Muscle of leg (tissue), 16 donors: ENCODE measurements at places on chromosomes 1 and 21. TPM values are rescaled to one million over a fixed set of nuclear protein-coding genes. Genes with fewer than 3 reads are reported as not detected.

F5 gene
- 0.31 TPM for total RNA-seq

OLFML2B gene
- total RNA-seq, result 78.4 TPM

GRCh38 chr1:156893048-156893953, at the start of gene PEAR1:
Gene PEAR1 (plus strand): TSS chr1:156893718. CDS start chr1:156903927, 10,209 bp downstream.
- DNase-seq, result peak; percentile 88
- H3K4me3 ChIP-seq, result peak within 1 kb of the TSS; percentile 55
- H3K4me1 ChIP-seq, result peaks cover 50% of the 10 kb centered on the region
- H3K27me3 ChIP-seq, result peaks cover 36% of the 10 kb centered on the region

- H3K27me3 ChIP-seq, result no peaks in the 10 kb centered on the region
- H3K4me1 ChIP-seq, result peaks cover 36% of the 10 kb centered on the region
- peak; percentile 92 for DNase-seq
- H3K36me3 ChIP-seq, result peaks cover 15% of the 10 kb centered on the region
- peak overlapping the region; percentile 95 for H3K27ac ChIP-seq
These were observed 145.4 kb downstream of the SLC45A1 start for GRCh38 chr1:8463144-8463927.

PTAFR gene
- total RNA-seq, result 1.6 TPM

DNA sequence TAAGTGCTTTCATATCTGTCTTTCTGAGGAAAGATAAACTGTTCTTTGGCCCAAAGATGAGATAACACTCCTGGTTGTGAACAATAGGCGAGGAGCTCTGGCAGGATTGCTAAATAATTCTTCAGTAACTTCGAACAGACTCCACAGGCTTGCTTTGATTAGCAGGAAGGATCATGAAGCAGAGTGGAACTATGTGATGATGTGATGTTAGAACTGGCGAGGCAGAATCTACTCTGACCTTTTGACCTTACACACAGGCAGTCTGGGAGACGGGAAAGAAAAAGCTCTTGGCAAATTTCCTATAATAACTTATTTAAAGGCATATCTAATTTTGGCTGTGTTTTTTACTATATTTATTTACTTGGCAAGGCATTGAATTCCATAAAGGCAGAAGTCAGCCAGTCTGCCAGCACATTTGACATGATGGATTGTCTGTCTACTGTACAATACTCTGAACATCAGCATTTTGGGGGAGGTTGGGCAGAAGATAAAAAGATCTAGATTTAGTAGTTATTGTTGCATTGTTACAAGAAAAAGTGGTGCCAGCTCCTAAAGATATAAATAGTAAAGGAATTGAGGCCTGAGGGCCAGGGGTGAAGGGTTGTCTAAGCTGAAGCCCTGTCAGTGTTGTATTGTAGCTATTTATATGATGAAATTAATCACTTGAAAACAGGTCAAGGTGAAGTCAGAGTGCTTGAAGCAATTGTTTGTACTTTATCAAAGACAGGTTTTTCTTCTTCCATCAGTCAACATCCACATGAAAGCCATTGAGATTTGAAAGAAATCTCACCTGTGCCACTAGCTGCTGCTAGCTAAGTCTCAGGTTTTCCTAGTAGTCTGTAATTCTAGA, 708.8 kb downstream of the LTN1 start:
- no peaks in the 10 kb centered on the region for H3K27me3 ChIP-seq
- DNase-seq, result peak; percentile 83
- H3K4me3 ChIP-seq, result no peak overlapping the region

DNA sequence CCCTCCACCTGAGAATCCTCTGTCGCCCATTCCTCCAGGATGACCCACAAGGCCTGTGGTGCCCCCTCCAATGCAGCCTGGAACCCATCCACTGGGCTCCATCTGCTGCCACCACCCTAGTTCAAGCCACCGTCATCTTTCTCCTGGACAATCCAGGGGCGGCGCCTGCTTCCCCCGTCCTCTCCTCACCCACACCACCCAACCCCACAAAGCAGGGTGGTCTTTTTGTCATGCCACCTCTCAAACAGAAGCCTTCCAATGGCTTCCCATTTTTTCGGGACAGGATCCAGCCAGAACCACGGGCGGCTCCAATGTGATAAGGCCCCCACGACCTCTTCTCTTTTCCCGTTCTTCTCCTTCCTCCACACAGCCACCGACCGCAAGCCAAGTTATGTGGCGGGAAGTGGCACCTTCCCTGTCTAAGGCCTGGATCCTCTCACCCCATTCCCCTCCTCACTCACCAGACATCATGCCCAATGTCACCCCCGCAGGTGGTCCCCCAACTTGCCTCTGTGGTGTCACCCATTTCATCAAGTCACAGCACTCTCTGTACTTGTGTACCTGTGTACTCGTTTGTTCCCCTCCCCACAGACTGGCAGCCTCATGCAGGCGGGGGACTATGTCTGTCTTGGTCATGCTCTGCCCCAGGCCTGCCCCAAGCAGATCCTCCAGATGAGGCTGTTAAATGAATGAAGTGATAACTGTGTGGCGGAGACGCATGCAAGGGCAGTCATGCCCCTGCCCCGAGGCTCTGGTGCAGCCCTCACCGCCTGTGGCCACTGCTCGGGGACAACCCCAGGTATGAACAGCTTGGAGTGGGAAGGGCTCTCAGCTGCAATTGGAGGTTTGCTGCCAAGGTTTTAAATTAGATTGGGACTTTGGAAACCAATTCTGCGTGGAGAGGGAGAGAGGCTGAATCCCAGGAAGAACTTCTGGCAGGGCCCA, 11.0 kb downstream of the UBXN11 start:
- H3K4me3 ChIP-seq, result no peak overlapping the region
- no peak for DNase-seq
- no peak overlapping the region for H3K27ac ChIP-seq
- no peaks in the 10 kb centered on the region for H3K27me3 ChIP-seq
- H3K36me3 ChIP-seq, result no peaks in the 10 kb centered on the region

DNA sequence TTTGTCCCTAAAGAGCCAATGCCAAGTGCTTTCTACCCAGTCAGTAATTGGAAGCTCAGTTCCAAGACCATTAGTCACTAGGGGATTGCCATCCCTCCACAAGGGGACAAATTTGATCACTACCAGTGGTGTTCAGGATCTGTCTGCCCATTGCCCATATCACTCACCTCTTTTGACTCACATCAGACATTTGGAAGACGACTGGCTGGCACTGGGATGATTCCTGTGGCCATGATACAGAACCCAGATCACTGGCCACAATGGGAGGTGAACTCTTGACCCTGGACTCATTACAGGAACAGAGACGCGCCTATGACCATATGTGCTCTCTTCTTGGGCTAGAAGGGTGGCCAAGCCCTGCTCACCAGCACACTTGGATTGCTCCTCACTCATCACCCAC, 71.0 kb downstream of the COLGALT2 start:
- H3K4me1 ChIP-seq, result no peaks in the 10 kb centered on the region
- peaks cover 4% of the 10 kb centered on the region for H3K36me3 ChIP-seq

MAP3K7CL gene
- total RNA-seq, result 53.5 TPM

GRCh38 chr1:183106166-183106565, 79.9 kb upstream of the LAMC2 start:
- H3K4me3 ChIP-seq, result no peak overlapping the region
- DNase-seq, result no peak
- peaks cover 16% of the 10 kb centered on the region for H3K36me3 ChIP-seq
- H3K27me3 ChIP-seq, result no peaks in the 10 kb centered on the region
- peaks cover 5% of the 10 kb centered on the region for H3K4me1 ChIP-seq

DNA sequence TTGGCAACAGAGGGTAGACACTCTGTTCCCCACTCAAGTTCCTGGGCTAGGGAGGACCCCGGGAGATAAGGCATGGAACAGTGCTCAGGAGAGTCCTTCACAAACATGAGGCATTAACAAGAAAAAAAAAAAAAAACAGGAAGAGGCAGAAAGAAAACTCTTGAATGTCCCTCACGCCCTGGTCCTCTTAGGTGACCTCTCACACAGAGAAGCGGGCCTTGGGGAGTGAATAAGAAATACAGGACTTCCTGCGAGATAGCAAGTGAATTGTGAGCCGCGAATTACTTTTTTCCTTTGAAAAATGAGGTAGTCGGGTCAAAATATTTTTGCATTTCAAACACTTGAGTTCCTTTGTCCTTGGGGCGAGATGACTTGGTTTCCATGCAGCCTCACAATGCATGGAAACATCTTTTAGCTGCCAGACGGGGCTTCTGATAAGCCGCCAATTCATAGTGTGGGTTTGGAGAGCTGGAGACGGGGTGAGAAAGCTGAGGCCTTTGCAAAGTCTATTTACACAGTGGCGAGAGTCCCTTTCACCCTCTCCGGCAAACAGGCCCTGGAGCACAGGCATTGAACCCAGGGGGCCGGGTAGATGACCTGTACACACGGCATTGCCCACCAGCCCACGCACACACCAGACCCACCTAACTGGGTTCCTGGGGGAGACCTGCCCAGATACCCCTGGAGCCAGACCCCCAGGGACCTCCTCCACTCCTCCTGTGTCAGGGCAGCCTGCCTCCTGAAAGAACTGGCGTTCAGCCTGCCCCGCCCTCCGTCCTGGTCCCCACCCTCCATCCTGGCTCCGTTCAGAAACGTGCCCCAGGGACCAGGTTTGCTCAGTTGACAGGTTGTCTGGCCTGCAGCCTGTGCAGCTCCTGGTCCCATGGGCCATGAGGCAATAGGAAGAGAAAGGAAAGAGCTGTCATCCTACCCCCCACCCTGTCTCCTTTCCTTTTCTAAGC, 192.3 kb downstream of the PRDM16 start:
- peaks cover 4% of the 10 kb centered on the region for H3K4me1 ChIP-seq
- peak; percentile 43 for DNase-seq
- H3K27me3 ChIP-seq, result peaks cover 24% of the 10 kb centered on the region
- no peaks in the 10 kb centered on the region for H3K36me3 ChIP-seq

- H3K4me1 ChIP-seq, result no peaks in the 10 kb centered on the region
- no peak overlapping the region for H3K27ac ChIP-seq
- DNase-seq, result peak; percentile 14
- no peaks in the 10 kb centered on the region for H3K36me3 ChIP-seq
These were observed 43.9 kb upstream of the ADGRL2 start for GRCh38 chr1:81756872-81757271.

AQP10 gene
- total RNA-seq, result 0.04 TPM

LDLRAD1 gene
- not detected for total RNA-seq

GRCh38 chr1:68322096-68322495, 89.8 kb upstream of the WLS start:
- no peak overlapping the region for H3K4me3 ChIP-seq
- no peaks in the 10 kb centered on the region for H3K27me3 ChIP-seq
- no peaks in the 10 kb centered on the region for H3K4me1 ChIP-seq
- no peak for DNase-seq
- no peak overlapping the region for H3K27ac ChIP-seq
- no peaks in the 10 kb centered on the region for H3K36me3 ChIP-seq

DNA sequence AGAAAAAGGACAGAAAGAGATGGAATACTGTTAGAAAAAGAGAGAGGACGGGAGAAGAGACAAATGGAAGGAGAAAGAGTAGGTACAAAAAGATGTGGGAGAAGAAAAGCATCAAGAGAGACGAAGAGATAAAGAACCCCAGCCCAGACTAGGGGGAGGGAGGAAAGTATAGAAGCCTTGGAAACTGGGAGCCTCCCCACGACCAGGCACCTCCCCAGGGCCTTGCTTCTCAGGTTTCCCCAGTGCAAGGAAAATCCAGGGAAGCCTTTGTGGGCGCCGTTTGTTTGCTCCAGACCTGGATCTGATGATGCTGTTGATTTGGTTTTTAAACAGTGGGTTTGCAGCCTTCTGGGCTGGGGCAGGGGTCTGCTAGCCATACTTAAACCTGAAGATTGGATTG, 15.2 kb upstream of the ALX3 start:
- H3K4me3 ChIP-seq, result no peak overlapping the region
- H3K27me3 ChIP-seq, result peaks cover 77% of the 10 kb centered on the region
- no peaks in the 10 kb centered on the region for H3K36me3 ChIP-seq
- H3K4me1 ChIP-seq, result peaks cover 33% of the 10 kb centered on the region
- no peak overlapping the region for H3K27ac ChIP-seq

C1QB gene
- total RNA-seq, result 18.5 TPM

RGS7 gene
- 0.13 TPM for total RNA-seq

DNA sequence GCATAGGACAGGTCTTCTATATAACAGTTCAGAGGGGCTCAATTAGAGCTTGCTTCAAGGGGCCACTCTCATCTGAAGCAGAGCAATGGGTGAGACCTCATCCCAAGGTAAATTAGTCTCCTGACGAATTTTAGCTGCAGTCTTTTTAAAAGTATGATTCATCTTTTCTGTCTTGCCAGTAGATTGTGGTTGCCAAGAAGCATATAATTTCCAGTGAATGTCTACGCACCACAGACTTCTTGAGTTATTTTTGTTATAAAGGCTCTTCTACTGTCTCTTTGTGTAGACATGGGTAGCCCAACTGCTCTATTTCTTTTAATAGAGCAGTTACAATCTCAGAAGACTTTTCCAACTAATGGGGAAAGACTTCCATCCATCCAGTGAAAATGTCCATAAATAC, 108.9 kb upstream of the FMN2 start:
- H3K27ac ChIP-seq, result no peak overlapping the region
- H3K36me3 ChIP-seq, result no peaks in the 10 kb centered on the region
- H3K4me1 ChIP-seq, result no peaks in the 10 kb centered on the region
- H3K4me3 ChIP-seq, result no peak overlapping the region

GRCh38 chr1:64212031-64212430, 8.6 kb downstream of the UBE2U start:
- H3K27me3 ChIP-seq, result no peaks in the 10 kb centered on the region
- DNase-seq, result no peak
- no peak overlapping the region for H3K27ac ChIP-seq
- H3K4me1 ChIP-seq, result no peaks in the 10 kb centered on the region

GRCh38 chr1:181429462-181429861, 53.9 kb upstream of the CACNA1E start:
- no peaks in the 10 kb centered on the region for H3K36me3 ChIP-seq
- H3K4me1 ChIP-seq, result no peaks in the 10 kb centered on the region
- no peak overlapping the region for H3K4me3 ChIP-seq
- peaks cover 8% of the 10 kb centered on the region for H3K27me3 ChIP-seq
- no peak overlapping the region for H3K27ac ChIP-seq
- no peak for DNase-seq

GRCh38 chr1:218752126-218752525, 407.0 kb downstream of the TGFB2 start:
- no peak overlapping the region for H3K27ac ChIP-seq
- no peaks in the 10 kb centered on the region for H3K27me3 ChIP-seq
- no peak for DNase-seq
- no peaks in the 10 kb centered on the region for H3K36me3 ChIP-seq
- no peak overlapping the region for H3K4me3 ChIP-seq
- H3K4me1 ChIP-seq, result no peaks in the 10 kb centered on the region

GRCh38 chr21:45465611-45466329, 60.8 kb downstream of the COL18A1 start:
- H3K4me1 ChIP-seq, result peaks cover 39% of the 10 kb centered on the region
- peaks cover 18% of the 10 kb centered on the region for H3K36me3 ChIP-seq
- no peak for DNase-seq
- H3K4me3 ChIP-seq, result no peak overlapping the region
